T-cell (primary cell): ENCODE measurements at places on chromosomes 11 and 22.

DNA sequence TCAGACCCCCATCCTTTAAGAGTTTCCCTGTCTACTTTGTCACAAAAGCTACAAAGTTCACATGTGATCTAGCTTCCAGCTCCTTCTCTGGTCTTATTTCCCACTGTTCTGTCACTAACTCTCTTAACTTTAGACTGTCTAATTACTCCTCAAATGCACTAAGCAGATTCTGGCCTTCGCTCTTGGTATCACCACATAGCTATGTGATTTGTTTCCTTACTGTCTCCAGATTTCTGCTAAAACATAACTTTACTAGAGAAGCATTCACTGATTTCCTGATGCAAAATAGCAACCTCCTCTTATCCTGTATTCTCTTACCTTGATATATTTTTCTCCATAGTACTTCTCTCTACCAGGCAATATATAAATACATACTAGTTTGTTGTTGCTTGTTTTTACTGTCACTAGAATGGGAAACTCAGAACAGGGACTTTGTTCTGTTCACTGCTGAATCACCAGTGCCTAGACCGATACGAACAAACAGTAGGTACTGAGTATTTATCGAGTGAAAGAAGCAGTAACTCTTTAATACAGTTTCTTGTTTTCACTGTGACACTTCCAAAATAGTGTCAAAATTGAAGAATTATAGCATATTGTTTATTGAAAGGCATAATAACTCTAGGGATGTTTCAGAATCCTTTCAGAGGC, 205.6 kb downstream of the DDX10 start:
- DNase-seq: no peak

- no peak for DNase-seq
Observed at GRCh38 chr11:48109046-48109666, 107.5 kb upstream of the OR4B1 start.

DNA sequence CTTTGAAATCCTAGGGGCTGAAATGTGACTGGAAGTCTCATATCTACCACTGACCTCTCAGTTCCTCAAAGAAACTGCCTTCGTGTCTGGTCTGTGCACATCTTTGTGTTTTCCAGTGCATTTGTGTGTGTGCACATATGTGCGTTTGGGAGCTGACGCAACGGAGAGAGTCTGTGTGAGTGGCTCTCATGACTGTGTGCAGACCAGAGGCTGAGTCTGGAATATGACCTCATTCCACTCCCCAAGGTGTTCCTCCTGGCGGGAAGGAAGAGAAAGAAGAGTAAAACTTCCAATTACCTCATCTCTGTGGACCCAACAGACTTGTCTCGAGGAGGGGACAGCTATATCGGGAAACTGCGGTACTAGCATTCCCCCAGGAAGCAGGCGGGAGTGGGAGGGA, 16.5 kb downstream of the TUB start:
- DNase-seq: no peak

DNA sequence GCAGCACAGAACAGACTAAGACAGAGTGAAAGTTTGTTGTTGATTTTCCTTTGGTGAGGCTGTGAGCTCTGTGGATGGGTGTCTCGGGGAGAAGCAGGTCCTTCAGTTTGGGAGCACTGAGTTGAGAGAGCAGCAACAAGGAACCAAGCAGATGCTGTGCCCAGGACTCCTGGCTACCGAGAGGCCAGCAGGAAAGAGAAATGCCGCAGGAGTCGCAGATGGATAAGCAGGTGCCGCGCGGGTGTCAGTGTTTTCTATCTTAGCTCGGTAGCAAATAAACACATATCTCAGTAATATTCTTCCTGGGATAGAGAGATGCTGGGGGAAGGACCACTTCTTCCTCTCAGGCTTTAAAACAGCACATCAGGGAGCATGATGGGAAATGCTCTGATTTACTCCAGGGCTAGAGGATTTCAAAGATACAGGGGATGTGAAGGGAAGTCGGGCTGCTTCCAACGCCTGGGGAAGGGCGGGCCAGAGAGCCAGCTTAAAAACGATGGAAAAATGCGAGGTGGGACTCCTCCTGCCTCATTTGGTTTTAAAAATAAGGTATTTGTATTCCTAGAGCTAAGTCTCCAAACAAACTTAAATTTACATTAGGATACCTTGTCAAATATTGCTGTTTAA, 470.7 kb upstream of the B3GAT1 start:
- no peak for DNase-seq

- DNase-seq: no peak
Observed at GRCh38 chr22:50600967-50601668, 525 bp downstream of the MAPK8IP2 start.

DNA sequence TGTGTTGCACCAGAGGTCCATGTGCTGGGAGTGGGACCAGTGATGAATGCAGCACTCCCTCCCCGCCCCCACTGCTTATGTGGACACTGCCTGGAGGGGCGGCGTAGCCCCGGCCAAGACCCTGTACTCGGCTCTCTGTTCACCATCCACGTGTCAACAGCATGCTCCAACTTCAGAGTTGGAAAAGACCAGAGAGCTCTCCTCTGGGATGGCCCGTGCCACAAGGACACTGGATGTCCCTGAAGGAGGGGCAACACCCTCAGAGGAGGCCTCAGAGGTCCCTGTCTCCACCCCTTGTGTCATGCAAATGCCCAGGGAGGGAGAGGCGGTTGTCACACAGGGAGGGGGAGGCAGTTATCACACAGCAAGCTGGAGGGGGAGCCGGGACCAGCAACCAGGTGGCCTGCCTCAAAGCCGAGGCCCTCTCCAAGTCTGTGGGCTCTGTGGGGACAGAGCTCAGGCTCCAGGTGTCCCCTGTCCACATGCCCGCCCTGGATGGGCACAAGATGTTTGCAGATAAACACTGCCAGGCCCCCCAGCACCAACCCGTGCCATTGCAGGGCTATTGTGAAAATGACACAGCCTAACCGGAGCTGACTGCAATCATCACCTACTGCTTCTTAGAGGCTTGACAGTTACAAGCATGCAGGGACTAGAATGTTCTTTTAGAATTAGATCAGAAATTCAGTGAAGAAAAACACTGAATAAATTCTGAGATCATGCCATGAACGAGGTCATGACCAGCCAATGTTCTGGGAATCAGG, 121.1 kb downstream of the PHF21B start:
- DNase-seq: no peak

DNA sequence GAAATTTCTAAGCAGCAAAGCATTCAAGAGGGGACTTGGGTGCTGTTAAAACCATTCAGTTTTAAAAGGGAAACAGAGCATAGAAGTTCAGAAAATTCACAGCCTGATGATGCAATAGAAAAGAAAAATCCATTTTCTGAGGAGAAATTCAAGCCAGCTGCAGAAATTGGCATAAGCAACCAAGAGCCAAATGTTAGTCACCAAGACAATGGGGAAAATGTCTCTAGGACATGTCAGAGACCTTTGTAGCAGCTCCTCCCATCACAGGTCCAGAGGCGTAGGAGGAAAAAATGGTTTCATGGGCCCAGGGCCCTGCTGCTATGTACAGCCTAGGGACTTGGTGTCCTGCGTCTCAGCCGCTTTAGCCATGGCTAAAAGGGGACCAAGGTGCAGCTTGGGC, 5.5 kb upstream of the IRAG1 start:
- DNase-seq: no peak

GRCh38 chr11:110874437-110875030, 162.3 kb upstream of the ARHGAP20 start:
- no peak for DNase-seq

- DNase-seq: no peak
Observed at GRCh38 chr22:22720724-22721261, 76.4 kb downstream of the GGTLC2 start.

GRCh38 chr11:82831364-82831763, 68.9 kb downstream of the PRCP start:
- no peak for DNase-seq

DNA sequence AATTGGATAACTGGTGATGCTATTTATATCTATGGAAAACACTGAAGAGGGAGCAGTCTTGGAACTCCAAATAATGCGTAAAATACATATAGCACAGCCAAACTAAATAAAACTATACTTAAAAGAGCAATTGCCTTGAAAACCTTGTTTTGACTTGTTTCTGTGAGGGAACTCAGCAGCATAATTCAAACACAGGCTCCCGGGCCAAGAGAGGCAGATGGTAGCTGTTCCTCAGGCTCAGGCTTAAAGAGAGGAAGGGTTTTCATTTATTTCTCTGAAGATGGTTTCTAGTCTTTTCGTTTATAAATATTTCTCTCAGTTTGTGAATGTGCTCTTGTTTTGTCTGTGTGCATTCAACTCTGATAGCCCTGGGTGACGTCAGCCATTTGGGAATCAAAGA, 82.4 kb downstream of the FANCF start:
- no peak for DNase-seq

- no peak for DNase-seq
Observed at GRCh38 chr22:47210686-47211085, 448.2 kb downstream of the TBC1D22A start.

DNA sequence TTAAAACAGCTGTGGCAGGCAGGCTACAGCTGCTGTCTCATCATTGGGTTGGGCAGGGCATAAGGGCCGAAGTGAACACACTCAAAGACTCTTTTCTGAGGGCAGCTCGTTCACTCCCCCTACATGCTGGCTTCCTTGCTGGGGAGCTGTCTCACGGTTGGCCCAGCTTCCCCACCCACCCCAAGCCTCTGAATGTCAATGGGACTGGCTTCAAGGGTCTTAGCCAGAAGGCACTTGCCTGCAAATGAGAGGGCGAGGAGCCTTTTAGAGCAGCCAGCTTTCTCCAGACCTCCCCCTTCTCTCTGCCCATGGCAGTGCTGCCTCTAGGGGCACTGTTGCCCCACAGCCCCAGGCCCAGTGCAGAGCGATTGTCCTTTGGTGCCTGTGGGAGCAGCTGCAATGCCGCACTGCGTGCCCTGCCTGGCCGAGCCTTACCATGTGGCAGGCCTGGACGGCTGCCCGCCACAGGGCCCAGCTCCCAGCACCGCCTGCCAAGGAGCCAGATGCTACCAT, 94.7 kb upstream of the RASSF10 start:
- peak; percentile 5 for DNase-seq

DNA sequence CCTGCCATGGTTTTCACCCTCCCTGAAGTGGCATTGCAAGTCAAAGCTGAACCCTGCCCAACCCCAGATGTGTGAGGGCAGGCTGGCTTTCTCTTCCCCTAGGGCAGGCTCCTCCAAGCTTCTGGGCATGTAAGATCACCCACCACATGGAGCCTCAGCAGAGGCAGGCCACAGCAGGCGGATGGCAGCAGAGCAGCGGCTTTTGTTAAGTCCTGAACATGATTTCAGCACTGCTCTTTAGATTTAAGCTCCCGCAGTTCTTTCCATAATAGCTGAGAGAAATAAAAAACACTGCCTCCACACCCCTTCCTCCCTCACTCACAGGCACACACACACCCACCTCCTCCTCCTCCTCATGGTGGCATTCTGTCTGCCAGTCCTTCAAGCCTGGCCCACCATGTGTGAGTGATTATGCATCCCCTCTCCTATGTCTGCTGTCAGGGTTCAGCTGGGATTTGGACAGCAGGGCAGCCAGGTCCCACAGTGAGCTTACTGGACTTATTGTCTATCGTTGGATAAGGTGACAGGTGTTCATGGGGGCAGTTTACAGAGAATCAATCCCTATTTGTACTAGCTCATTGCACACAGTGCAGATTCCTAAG, 5.0 kb upstream of the NTM start:
- DNase-seq: no peak

DNA sequence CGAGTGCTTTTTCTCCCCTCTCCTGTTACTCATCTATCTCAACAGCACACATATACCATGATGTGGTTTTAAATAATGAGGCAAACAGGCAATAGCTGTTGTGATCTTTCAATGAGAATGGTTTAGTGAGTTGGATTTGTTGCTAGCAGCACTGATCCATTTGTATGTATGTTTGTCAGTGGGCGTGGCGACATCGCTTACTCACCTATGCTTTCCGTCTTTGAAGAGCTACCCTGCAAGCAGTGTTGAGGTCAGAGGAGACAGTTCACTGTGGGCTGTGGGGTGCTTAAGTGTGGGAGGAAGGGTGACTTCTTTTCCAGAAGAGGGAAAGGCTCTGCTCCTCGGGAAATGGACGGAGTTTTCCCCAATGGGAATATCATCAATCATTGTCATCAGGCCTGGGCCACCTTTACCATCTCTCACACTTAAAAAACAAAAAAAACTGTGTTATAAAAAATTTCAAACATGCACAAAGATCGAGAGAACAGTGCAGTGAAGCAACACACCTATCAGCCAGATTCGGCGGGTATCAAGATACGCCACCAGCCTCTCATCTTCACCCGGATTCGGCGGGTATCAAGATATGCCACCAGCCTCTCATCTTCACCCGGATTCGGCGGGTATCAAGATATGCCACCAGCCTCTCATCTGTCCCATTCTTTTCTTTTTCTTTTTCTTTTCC, 83.8 kb downstream of the TBC1D22A start:
- no peak for DNase-seq

DNA sequence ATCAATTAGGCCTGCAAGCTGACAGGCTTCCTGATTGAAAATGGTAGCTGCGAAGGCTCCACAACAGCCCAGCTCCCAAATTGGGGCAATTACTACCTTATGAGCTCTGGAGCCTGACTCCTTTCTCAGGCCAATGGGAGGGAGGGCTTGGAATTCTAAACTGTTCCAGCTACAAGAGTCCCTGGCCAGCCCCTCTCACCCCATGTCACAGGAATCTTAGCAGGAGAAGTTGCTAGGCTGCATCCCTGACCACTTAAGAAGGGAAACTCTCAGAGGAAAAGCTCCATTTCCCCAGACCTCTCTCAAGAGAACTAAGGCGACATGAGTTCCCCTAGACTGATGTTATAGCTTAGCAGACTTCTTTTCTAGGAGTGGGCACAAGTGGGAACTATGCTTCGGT, 4.9 kb downstream of the LRP4 start:
- no peak for DNase-seq

DNA sequence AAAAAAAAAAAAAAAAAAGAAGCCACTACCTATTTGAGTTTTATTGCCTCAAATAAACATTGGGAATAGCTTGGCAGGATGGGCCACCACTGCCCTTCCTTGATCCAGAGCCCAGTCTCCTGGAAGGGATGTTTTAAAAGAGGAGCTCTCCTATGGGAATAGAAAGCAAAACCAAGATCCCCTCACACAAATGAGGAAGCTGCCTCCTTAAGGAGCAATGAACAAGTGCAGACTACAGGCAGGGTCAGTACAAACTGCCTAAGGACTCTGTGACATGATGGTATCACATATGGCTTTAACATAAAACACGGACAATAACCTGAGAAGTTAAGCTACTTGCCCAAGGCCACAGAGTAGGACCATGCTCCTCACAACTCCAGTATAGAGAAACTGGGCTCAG, 120.8 kb downstream of the NAT10 start:
- DNase-seq: no peak

DNA sequence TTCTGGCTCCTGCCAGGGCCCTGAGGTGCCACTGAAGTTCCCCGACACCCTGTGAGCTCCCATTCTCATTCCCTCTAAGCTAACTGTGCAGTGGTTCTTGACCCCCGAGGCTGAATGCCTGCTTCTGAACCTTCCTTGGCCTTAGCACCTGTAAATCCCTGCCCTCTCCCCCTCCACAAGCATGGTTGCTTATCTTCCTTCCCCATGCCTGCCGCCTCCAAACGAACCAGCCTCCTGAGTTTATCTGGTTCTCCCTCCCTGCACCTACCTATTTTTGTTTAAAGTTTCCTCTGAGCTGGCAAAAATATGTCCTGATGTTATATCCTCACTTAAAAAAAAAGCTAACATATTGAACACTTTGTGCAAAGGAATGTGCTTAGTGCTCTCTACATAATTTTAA, 33.9 kb downstream of the PPFIBP2 start:
- no peak for DNase-seq
